ENCODE measurements at places on chromosomes 7 and 10.
A peak's percentile ranks its signal among the peaks of the same experiment; 100 is the strongest.

- DNase-seq = no peak
These were observed 191.0 kb downstream of the MAD1L1 start for GRCh38 chr7:2041496-2042367.

GRCh38 chr7:33062023-33062781 is at the start of gene NT5C3A:
TSS of gene NT5C3A (minus strand) at chr7:33062776. CDS start at chr7:33062705, 71 bp downstream.
- DNase-seq = peak; percentile 87

GRCh38 chr10:108894402-108895301 is 1028.7 kb downstream of the XPNPEP1 start:
- DNase-seq = no peak

DNA sequence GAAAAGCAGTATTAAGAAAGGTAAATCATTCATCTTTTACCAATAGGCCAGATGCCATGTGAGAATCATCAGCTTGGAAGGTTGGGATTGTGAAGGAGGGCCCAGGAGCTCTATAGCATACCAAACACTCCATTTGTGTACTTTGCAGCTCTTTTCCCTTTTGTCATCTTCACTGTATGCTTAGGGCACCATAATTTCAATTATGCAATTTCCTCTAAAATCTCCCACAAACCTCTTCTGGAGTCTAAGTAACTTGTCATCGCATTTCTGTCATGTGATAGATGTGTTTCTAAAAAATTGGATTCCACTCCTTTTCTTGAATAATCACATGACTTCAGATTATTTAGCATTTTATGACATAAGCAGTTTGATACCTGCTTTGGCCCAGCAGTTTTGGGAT is 17.9 kb downstream of the RPP30 start:
- no peak for DNase-seq

DNA sequence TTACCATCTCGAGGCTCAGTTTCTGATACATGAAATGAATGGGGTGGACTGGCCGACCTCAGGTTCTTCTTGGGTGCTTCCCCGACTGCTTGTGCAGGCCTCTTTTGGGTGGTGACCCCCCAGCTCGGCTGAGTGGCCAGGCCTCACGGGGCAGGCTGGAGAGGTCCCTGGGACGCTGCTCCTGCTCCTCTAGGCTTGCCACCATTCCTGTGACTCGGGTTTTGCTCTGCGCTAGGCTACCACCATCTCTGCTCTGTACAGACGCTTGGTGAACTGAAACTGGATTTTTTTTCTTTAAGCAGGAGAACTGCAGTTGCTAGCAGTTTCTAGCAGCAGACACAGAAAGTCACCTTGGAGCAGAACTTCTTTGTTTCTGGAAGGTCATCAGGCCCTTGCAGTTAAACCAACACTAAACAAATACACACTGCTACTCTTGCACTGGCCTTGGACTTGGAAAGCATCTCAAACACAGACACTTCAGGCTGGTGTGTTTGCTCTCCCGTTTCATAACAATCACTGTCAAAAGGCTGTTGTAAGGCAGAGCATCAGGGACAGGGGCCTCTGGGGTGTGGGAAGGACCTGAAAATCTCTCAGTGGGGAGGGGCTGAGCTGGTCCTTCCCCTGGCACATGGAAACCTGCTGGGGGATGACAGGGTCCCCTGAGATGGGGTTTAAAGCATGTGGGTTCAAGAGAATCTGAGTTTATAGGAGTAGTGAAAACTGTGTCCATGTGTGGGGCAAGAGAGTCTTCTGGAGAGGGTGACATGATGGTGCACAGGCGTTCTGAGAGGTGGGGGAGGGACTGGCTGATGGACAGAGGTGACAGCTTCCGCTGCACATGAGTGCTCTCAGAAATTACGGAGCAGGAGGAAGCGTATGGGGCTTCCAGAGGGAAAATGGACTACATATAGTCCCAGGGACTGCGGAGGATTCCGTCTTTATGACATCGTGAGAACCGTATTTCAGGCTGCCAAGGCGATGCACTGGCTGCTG is 35.0 kb upstream of the GIMAP8 start:
- DNase-seq = peak; percentile 51

DNA sequence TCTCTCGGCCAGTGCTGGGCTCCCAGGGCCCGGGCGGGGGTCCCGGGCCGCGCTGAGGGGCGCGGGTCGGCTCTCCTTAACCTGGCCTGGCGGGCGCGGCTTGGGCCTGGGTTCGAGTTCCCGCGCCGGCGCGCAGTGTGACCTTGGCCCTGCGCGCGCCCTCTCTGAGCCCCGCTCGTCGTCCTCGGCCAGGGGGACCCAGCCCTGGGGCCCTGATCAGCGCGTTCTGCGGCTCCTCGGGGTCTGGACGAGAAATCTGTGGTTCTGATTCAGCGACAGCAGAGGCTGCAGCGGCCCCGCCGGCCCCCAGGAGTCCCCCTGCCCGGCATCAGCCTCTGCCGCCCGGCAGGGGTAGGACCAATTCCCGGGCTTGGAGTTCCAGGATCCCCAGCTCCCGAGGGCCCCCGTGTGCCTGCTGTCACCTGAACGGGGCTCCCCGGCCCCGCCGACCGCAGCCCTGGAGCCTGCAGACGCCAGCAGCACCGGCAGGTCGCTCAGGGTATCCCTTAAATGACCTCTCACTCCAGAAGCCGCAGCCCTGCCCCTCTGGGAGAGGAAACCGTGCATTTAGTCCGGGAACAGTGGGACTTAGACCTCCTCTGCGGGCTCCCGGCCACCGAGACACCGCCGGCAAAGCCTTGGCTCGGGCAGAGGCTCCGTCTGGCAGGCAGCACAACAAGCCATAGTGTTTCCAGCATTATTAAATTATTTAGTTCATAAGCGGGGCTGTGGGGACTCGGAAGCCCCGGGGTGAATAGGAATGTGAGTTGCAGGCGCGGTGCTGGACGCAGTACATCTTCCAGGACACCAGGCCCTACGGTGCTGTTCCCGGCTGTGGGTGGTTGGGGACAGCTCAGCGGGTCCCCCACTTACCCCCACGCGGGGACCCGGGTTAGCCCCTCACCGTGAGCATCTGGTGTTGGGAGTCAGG is 572 bp downstream of the CHST12 start:
- peak; percentile 78 for DNase-seq

DNA sequence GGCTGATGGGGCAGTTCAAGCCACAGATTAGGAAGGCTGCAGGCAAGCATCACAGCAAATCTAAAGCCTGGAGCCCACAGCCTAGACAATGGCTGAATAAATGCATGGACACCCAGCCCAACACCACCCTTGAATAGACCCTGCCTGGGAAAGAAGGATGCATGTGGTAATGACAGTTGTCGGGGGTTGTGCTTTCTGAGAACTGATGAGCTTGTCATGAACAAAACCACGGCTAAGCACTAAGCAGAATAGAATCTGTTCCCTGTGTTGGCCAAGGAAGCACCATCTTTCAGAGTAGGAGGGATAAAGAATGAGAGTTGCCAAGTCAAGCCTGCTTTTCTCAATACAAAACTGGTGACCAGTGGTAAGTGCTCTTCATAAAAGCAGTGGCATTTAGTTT is 66.1 kb upstream of the JCAD start:
- DNase-seq = no peak

GRCh38 chr7:27605689-27606269 is 56.9 kb downstream of the HIBADH start:
- DNase-seq = peak; percentile 65

- DNase-seq = no peak
These were observed 27.7 kb upstream of the SORCS3 start for GRCh38 chr10:104613406-104613805.
